ENCODE measurements at places on chromosomes 2 and 18.

GRCh38 chr2:136164280-136164776, 46.4 kb upstream of the CXCR4 start:
- no peak for DNase-seq
- no peak overlapping the region for H3K4me3 ChIP-seq
- no peaks in the 10 kb centered on the region for H3K4me1 ChIP-seq
- H3K27me3 ChIP-seq = no peaks in the 10 kb centered on the region
- no peak overlapping the region for H3K27ac ChIP-seq

- H3K4me3 ChIP-seq = no peak overlapping the region
- no peak overlapping the region for H3K27ac ChIP-seq
- H3K4me1 ChIP-seq = no peaks in the 10 kb centered on the region
- no peaks in the 10 kb centered on the region for H3K36me3 ChIP-seq
- peak; percentile 18 for DNase-seq
Measured at GRCh38 chr2:144914622-144915318, 394.9 kb upstream of the ZEB2 start.

- no peak overlapping the region for H3K4me3 ChIP-seq
- no peaks in the 10 kb centered on the region for H3K36me3 ChIP-seq
- H3K27ac ChIP-seq = no peak overlapping the region
- no peaks in the 10 kb centered on the region for H3K4me1 ChIP-seq
- no peaks in the 10 kb centered on the region for H3K27me3 ChIP-seq
- no peak for DNase-seq
Measured at GRCh38 chr2:198144660-198145059, 340.3 kb downstream of the PLCL1 start.

DNA sequence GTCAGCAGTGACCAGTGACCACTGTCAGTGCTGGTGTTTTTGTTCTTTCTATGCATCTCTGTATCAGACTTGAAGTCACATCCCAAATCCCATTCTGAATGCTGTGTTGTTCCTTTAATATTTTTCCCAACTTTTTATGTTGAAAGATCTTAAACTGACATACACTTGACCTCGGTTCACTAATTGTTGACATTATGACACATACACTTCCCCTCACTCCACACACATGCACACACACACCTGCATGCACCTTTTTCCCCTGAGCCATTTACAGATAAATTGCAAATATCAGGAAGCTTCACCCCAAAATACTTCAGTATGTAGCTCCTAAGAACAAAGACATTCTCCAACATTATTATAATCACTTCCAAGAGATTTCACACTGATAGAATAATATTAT, 62.4 kb downstream of the CFAP221 start:
- H3K36me3 ChIP-seq = no peaks in the 10 kb centered on the region
- no peaks in the 10 kb centered on the region for H3K27me3 ChIP-seq
- no peaks in the 10 kb centered on the region for H3K4me1 ChIP-seq
- H3K27ac ChIP-seq = no peak overlapping the region

Data from stomach (tissue), 19 donors.